ENCODE measurements at places on chromosomes 12 and 14.

DNA sequence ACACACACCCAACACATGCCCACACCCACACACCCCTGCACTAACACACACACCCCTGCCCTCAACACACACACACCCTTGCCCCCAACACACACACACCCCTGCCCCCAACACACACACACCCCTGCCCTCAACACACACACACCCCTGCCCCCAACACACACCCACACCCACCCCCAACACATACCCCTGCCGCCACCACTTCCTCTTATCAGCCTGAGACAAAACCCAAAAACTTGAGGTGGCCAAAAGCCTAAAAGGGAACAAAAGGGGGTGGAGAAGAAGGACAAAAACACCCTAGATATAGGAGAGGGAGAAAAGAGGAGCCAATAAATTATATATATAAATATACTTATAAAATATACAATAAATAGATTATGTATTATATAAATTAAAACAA is 9.1 kb upstream of the DEGS2 start:
- DNase-seq, result no peak

DNA sequence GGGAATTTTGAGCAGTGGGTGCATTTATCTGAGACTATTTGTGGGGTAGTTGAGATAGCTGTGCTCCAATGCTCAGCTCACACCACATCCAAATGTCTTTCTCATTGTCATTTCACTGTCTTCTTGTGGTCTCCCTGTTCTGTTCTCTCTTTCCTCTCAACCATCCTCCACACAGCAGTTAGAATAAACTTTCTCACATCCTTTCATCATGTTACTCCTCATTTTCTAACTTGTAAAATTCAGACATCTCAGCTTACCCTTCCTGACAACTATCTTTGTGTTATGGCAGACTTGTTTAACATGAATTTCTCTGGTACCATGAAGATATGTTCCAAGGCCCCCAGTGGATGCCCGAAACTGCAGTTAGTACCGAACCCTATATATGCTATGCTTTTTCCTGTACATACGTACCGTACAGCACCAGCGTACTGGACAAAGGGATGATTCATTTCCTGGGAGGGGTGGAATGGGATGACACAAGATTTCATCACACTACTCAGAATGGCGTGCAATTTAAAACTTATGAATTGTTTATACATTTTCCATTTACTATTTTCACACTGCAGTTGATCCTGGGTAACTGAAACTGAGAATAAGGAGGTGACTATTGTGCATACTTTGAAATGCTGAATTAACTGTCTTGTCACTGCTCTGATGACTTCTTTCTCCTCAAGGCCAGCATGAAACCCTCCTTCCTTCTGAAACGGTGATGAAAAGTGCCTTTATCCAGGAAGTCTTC is 177.1 kb upstream of the SLC38A2 start:
- no peak for DNase-seq

DNA sequence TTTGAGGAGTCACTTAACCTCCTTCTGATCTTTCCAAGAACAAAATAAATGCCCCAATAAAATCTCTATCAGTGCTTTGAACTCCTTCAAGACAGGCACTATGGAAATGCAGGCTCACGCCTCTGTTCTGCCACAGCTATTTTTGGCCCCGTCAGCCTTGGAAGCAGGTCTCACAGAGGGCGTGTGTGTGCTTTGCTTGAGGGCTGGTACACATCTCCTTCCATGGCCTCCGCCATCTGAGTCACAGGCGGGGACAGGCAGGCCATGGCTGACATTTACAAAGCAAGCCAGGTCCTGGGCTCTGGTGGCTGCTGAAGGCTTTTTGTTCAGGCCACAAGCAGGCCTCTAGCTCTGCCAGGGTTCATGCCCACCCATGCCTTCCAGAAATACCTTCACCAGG is 16.0 kb downstream of the PRIMA1 start:
- DNase-seq, result no peak

DNA sequence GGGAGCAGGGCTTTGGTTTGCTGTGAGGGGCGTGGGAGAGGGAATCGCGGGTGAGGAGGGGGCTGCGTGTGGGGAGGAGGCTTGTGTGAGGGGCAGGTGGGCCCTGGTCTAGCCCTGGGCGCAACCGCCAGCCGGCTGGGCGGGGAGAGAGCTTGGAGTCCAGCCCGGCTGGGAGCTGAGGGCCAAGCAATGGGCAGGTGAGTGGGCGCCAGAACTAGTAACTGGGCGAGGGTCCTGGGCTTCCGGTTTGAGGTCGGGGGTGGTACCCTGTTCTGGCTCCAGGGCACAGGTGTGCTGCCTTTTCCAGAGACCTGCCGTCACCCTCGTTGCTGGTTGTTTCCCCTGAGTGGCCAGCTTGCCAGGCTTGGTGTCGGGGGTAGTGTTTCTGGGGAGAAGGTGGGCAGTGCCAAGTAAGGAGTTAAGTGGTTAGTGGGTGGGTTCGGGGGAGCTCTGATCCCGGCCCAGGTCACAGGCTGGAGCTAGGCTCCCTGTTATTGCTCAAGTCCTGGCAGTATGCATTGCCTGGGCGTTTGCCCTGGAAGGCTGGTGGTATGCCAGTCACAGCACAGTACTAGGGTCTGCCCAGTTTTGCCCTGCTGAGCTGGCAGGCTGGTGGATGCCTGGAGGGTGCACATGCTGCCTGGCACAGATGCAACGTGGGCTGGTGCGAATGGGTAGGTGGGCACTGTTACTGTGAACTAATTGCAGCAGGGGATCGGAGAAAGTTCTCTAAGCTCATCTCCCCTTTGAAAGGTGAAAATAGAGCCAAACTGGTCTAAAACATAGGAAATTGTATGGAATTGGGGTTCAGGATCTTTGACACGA is 683 bp downstream of the CIPC start:
- no peak for DNase-seq

- DNase-seq, result no peak
These were observed 55.7 kb downstream of the NINJ2 start for GRCh38 chr12:607541-608001.

- DNase-seq, result peak; percentile 57
These were observed 98.0 kb downstream of the ZNF664 start for GRCh38 chr12:124071075-124071443.

DNA sequence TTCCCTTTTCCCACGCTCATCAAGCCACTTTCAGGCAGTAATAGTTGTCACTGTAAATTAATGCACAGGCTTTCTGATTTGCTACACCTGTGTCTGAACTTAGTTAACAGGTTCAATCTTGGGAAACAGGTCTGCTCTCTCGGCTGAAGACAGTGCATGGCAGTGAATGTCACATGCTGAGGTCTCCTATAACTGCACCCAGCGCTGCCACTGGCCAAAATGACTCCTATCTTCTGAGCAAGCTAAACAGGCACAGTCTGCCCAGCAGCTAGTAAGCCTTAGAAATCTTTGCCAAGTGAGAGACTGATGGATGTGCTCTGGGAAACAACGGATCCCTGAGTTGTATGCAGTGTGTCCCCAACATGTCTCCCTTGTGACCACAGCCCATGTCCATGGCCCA is 25.2 kb upstream of the FOXN3 start:
- DNase-seq, result no peak

GRCh38 chr12:111761099-111761498 is 5.6 kb upstream of the ALDH2 start:
- DNase-seq, result no peak

DNA sequence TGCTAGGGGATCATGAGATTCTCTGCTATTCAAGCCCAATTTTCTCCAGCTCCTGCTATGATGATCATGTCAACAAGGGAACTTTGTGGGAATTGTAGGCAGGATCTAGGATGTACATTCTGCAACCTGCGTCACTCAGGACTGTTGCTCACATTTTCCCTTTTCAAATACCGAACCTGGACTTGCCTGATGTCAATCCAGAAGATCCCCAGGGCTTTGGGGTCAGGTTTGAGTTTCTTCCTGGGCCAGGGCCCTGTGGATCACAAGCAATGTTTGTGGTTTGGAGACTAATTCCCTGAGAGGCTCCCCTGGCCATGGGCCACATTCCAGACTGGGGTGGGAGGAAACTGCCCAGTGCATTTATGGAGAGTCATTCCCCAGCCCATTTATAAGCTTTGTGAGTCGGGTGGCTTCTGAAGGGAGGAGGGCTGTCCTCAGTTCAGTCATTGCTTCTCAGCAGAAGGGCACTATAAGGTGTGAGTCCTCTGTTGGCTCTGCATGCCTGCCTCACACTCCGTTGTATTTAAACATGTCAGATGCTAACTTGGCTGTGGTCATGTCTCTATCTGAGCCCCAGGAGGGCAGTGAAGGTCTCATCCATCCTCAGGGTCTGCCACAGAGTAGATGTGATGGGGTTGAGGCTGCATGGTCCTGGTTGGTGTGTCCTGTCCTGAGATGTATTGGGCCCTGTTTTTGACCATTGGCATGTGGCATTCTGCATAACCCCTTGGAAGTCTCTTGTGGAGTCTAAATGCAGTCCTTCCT is 6.5 kb downstream of the KRT86 start:
- DNase-seq, result peak; percentile 98

DNA sequence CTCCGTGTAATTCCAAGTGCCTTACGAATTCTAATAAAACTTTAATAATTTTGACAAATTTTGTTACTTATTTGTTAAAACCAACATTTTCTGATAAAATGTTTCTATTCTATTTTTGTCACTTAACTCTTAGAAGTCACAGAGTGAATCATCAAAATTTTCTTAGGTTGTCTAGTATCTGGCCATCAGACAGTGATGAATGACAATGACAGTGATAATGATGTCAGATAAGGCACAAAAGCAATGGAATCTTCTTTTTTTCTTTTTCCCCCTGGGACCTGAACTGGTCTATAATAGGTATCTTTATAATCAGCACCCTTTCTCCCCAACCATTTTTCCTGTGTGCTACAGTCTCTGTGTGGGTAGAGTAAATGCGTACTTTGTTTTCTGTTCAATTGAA is 407.3 kb downstream of the SOX5 start:
- DNase-seq, result no peak

DNA sequence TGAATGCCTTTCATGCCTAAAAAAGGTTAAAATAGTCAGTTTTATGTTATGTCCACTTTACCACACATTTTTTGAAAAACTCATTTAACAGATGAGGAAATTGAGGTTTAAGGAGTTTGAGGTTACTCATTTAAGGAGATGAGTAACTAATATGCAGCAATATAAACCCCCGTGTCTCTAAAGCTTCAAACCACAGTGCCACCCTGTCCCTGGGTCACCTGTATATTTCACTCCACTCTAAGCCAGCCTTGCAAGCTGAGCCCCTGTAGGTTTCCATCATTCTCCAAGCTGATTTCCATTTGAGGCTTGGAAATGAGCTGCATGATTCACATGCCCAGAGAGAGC is 64.4 kb downstream of the NUAK1 start:
- DNase-seq, result no peak

DNA sequence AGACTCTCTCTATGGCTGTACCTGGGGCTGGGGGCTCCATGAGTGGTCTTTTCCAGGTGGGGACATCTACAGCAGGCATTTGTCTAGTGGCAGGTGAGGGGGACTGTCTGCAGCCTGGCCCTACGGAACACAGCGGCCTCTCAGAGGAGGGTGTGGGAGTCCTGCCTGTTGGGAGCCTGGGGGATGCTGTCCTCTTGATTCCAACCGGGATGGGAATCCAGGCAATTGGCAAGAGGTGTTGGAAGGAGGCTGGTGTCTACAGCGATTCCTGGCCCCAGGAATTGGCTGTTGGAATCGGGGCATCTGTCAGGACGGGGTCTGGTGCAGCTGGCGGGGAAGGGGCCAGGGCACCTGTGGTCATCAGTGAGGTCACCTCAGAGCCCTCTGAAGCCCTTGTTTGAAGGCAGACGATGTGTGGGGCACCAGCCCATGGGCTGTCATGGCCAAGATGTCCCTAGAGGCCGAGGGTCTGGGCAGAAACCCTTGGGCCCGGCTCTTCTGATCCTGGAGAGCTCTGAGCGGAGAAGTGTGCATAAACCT is 386.3 kb downstream of the TMEM121 start:
- DNase-seq, result no peak

All from osteoblast (primary cell).